Esophagus squamous epithelium (tissue), 5 donors: ENCODE measurements at places on chromosomes 5 and 9.

DNA sequence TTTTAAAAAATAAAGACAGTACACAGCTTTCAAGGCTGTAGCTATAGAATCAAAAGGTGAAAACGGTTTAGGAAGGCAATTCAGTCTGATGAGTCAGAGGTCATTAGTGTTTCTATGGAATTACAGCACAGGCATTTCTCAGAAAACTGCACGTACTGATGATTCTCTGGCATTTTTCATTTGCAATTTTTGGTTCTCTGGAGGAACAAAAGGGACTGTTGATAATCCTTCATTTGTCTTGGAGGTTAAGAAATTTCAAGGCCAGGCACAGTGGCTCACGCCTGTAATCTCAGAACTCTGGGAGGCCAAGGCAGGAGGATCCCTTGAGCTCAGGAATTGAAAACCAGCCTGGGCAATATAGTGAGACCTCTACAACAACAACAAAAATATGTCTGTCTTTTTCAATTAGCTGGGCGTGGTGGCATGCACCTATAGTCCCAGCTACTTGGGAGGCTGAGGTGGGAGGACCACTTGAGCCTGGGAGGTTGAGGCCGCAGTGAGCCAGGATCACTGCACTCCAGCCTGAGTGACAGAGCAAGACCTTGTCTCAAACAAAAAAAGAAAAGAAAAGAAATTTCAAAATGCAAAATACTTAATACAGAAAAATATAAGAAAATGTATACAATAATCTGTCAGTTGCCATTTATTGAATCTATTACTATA lies 27.3 kb downstream of the NR6A1 start:
- DNase-seq, result no peak

DNA sequence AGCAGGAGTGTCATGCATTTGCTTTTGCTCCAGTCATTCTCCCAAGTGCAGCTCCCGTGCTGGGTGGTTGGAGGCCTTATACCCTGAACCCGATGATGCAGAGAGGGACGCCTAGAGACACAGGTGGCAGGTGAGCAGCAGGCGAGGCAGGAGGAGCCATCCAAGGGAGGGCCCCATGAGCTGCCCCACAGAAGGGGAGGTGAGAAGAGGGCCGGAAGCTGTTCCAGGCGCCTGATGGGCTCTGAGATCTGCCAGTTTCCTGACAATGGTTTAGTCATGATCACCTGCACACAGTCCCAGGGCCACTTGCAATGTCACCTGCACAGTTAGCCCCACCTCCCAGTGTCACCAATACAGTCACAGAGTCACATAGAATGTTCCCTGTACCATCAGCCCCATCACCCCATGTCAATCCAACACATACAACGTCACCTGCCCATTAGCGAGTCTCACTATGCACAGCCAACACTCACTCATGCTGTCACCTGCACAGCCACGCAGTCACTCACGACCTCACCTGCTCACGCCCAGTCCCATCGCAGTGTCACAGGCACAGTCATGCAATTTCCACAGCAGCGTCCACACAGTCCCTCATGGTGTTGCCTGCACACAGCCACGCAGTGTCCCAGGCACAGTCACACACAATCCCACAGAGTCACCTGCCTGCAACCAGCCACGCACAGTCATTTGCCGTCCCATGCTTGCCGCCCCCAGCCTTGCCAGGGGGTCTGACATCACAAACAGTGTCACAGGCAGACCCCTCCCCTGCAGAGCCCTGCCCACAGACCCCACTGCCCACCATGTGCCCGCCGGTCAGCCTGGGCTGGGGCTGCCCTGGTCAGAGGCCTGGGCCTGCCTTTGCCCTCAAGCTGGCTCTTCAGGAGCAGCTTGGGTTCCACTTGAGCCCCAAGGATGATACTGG lies 113.4 kb downstream of the LHX2 start:
- DNase-seq, result no peak

- DNase-seq, result no peak
Observed at GRCh38 chr5:118921866-118922265, 66.5 kb downstream of the DTWD2 start.

- no peak for DNase-seq
Observed at GRCh38 chr9:35716230-35716629, 15.8 kb downstream of the TLN1 start.

DNA sequence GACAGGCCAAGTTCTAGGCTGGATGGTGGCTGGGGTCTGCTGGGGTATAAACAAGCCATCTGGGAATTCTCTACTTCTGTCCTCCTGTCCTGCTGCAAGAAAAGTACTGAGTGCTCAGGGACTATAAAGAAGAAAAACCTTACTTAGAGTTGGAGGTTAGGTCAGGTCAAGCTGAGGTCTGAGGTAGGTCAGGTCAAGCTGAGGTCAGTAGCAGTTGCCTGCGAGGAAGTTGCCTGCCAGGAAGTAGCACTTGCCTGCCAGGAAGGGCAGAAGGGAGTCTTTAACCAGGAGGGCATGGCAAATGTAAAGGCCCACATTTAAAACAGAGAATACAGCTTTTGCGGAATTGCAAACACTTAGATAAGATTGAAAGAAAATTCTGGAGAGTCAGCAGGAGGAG lies 51.3 kb upstream of the PRLR start:
- no peak for DNase-seq

GRCh38 chr5:115484368-115484767 lies 60.2 kb downstream of the FEM1C start:
- no peak for DNase-seq

- DNase-seq, result no peak
Observed at GRCh38 chr9:22382331-22382730, 64.3 kb upstream of the DMRTA1 start.

GRCh38 chr9:109329638-109330258 lies 8.9 kb upstream of the EPB41L4B start:
- DNase-seq, result no peak

DNA sequence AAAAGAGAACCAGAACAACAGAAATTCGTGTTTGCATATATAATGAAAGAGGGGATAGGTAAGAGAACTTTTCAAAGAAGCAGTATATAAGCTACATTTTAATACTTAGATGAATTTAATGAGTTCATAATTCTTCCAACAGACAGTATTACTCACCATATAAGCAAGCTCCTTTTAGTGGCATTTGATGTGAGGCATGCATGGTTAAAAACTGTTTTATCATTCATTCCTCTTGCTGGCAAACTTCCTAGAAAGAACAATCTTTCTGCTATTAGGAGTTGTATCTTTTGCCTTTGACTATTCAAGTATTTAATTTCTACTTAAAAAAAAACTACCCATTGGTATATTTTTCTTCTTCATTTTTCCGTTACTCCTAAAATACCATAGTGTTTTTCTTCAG lies 65.7 kb upstream of the EIF4EBP3 start:
- DNase-seq, result no peak

DNA sequence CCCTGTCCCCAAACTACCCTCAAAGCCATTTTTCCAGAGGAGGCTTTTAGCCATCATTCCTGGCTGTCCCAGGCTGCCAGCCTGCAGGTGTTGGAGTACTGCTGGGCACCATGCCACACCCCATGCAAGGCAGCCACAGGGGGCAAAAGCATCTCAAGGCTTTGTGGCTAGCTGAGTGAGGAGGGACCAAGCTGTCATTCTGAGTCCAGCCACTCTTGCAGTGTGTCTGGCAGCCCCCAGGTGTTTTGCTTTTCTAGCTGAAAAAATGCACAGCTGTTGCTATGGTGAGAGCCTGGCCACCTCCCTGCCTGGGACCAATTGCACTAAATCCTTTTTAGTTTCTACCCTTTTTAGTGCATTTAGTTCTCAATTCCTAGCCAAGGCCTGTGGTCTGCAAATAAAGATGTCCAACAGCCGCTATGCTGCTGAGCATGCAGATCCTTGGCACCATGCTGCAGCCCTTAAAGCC lies 50.4 kb upstream of the PTGS1 start:
- no peak for DNase-seq

DNA sequence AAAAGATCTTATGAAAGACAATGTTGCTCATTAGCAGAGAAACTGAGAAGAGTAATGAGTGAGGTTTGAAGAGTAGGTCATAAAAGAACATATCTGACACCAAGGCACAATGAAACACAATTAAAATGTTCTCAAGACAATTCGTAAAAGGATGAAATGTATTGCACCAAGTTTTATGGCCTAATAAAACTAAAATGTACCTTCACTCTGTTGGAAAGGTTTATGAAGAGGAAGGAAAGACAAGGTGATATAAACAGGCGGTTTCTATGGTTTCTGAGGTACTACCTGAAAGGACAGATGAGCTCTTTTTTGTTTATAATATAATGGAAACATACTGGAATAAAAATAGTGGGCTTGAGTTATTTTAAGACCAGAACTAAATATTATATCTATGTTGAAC lies 821.3 kb downstream of the TAF11L14 start:
- DNase-seq, result no peak
